Fibroblast of skin of right quadriceps (primary cell): ENCODE measurements at places on chromosomes 5 and 9.

DNA sequence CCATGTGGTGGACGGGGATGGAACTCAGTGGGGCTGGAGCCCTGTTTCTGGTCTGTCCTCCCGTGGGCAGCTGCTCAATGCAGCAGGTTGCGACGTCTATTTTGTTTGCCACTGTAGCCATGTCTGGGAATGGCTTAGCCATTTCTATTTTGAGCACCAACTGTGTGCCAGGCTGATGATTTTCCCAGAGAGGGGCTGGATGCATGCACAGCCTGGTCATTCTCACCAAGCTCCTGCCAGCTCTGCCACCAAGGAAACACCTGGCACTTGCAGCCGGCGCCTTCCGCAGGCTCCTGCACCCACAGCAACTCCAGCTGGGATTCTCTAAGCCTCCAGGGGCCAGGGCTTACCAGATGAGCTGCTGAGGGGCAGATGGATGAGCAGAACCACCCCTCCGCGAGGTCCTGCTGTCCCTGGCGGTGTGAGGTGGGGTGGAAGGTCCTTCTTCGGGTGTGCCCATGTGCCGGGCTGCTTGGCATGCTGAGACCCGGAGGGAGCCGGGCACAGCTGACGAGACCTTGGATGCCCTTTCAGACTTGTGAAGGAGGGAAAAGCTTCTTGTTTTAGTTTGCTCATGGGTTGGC lies 151.2 kb downstream of the RXRA start:
- no peak for DNase-seq

DNA sequence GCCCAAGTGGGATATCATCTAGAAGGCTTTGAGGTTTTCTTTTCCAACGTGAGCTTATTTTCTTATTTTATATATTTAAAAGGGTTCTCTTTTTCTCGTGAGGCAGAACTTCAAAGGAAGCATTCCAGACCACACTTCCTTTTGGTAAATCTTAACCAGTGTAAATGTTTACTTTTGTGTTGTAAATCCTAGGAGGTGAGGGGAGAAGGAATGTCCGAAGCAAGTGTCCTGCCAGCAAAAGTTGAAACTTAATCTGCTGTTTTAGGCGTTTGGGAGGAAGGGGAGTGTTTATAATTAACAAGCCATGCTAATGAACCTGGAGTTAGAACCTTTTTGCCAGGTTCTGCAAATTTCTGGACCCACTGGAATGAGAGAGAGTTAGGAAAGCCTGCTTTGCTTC lies 37.9 kb downstream of the WWC1 start:
- DNase-seq: no peak

DNA sequence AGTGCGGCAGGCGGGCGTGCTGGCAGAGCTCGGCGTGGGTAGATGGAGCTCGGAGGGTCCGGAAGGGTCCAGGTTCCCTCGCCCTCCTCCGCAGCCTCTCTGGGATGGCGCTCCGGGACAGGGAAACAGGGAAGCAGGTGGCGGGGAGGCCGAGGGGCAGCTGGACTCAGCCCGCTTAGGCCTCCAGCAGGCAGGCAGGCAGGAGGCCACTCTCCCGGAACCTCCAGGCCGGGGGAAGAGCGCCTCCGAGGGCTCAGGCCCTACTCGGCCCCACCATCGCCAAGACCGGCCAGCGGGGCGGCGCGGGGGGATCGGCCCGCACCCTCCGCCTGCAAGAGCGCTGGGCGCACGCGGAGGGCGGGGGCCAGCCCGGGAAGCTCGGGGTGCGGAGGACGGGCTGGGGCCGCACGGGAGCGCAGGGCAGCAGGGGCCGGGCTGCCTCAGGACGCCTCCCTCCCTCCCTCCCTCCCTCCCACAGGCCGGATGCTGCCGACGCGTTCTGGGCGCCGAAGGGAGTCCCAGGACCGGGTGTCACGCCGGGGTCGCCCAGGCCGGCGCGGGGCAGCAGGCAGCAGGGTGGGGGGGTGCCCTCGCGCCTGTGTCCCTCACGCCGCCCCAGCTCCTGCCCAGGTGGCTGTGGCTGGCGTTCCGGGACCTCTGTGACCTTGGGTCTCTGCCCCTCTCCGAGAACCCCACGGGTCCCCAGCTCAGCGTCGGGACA lies 977 bp downstream of the MGAT4B start:
- DNase-seq: peak; percentile 32

- DNase-seq: no peak
Measured at GRCh38 chr9:826500-827280, 14.8 kb upstream of the DMRT1 start.

DNA sequence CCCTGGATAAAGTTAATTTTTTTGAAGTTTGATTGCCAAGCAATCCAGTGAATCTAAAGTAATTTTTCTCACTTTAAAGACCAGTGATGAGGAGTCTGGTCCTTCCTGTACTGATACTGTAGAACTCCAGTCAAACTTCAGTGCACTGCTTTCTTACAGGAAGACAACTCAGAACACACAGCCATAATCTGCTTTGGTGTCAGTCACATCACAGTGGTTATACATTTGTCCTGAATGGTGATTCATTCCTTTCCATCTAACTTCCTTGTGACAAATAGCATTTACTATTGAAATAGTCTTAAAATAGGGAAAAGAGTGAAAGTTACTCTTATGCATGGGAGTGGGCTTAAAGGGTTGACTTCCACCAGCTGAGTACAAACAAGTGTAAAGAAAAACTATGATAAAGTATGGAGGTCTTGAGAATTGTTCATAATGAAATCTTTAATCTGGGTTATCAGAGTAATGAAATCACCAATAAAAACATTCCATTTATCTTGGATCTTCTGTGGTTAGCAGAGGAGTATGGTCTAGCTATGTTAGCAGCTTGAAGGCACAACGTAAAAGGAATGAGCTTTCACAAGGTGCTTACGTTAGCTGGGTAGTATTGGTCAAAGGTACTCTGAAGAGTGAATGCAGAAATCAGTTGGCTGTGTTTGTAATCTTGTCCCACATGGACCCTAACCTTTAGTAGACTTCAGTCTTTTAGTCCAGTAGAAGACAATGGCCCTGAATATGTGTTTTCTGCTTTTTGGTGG lies 41.5 kb downstream of the DCP2 start:
- no peak for DNase-seq

- no peak for DNase-seq
Measured at GRCh38 chr9:33346564-33346963, 55.8 kb downstream of the AQP7 start.

DNA sequence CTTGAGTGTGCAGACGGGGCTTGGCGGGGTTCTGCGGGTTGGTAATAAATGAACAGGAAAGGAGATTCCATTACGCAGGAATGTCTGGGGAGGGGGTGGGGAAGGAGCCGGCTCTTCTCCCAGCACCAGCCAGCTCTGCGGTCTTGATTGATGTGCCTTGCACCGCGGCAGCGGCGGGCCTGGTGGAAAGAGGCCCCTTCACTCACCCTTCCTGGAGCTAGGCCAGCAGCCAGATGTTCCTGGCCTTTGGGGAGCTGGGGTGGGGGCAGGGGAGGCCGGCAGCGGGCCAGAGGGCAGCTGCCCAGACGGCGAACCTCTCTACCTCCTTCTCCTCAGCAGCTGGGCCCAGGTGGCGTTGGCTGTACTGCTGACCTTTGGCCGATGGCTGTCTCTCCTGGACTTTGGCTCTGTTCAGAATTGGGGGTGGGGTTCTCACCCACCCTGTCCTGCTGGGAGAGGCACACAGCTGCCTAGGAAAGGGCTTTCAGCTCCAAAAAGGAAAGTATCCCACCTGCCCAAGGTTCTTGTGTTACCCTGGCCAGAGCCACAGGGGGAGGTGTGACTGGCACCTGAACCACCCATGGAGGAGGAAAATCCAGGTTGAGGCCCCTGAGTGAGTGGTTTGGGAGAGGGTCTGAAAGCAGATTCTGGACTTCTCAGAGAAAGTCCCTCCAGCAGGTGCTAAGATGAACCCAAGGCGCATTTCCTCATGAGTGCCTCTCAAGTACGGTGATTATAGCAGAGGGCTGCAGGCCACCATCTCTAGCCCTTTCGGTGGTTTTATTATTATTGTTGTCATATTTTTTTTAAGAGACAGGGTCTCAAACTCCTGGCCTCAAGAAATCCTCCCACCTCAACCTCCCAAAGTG lies 58.0 kb upstream of the SYNPO start:
- DNase-seq: peak; percentile 80

- DNase-seq: no peak
Measured at GRCh38 chr9:98849563-98849962, 42.1 kb downstream of the GALNT12 start.

GRCh38 chr9:89996116-89996515 lies 391.3 kb downstream of the GADD45G start:
- no peak for DNase-seq

DNA sequence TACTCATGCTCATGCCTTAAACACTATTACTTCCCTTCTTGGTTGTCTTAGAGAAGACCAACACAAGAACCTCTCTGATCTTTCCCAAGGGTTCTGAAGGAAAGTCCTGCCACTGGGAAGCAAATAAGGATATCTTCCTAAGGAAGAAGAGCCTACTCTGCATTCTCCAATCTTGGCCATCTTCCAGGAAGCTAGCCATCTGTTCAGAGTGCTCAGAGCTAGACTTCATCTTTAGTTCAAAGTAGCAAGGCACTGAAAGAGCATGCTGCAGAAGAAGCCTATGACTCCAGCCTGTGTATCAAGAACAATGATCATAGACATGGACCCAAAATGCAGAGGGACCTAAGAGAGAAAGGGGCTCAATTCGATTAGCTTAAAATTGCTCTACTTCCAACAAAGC lies 114.7 kb downstream of the KIAA0825 start:
- DNase-seq: no peak

- peak; percentile 63 for DNase-seq
Measured at GRCh38 chr5:32017692-32018367, 156.3 kb downstream of the GOLPH3 start.

GRCh38 chr5:34743878-34744277 lies 87.8 kb downstream of the RAI14 start:
- peak; percentile 99 for DNase-seq

DNA sequence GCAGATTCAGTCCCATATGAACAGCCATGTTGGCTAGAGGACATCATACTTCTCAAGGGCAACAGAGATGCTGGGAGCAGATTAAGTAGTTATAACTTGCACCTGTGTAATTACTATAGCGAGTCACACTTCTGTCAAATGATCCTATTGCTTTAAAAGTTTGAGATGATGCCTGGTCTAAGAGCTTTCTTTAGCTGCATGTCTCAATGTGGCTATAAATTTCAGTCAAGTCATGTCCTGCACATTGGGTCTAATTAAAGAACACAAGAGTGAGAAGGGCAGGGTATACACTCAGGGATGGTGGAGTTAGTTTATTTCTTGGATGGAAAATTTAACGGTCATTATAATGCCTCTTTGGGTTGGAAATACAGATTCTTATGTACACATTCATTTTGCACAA lies 557.3 kb downstream of the RAB3C start:
- no peak for DNase-seq

GRCh38 chr5:125286271-125286670 lies 539.8 kb upstream of the ZNF608 start:
- DNase-seq: no peak

DNA sequence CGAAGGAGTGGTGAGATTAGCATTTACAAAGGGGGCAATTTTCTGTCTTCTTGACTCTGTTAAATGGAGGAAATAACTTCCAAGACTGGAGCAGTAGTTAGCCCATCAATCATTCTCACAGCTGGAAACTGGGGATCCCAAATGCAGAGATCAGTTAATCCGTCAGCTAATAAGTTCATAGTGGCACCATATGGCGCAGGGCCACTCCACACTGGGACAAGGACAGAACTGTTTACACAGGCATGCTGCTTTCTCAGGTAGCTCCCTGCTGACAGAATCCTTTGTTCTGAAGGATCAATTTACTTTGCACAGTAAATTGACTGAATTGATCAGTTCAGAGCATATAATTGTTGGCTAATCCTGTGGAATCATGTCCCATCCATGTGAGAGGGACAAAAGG lies 395.7 kb downstream of the TMEM161B start:
- DNase-seq: no peak

- peak; percentile 44 for DNase-seq
Measured at GRCh38 chr5:37553720-37554404, 174.7 kb downstream of the WDR70 start.

DNA sequence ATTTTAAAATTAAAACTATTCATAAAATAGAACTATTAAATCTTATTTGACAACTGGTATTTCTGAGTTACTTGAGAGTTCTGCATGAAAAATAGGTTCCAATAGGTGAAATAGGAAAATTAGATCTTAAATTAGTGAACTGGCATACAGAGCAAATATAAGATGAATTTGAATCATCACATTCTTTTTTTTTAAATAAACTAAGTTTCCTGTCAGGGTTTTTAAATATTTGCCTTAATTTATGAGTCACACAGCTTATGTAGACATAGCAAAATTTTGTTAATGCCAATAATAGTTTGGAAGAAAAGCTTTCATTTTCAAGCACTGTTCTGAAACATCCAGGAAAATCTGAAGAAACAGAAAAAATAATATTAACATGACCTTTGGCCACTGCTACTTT lies 311.7 kb upstream of the HAPLN1 start:
- peak; percentile 45 for DNase-seq

GRCh38 chr5:55638051-55638450 lies 74.1 kb downstream of the SLC38A9 start:
- DNase-seq: no peak

GRCh38 chr9:104853683-104854082 lies 74.3 kb downstream of the ABCA1 start:
- no peak for DNase-seq

- DNase-seq: no peak
Measured at GRCh38 chr5:114416254-114416653, 54.4 kb downstream of the KCNN2 start.

DNA sequence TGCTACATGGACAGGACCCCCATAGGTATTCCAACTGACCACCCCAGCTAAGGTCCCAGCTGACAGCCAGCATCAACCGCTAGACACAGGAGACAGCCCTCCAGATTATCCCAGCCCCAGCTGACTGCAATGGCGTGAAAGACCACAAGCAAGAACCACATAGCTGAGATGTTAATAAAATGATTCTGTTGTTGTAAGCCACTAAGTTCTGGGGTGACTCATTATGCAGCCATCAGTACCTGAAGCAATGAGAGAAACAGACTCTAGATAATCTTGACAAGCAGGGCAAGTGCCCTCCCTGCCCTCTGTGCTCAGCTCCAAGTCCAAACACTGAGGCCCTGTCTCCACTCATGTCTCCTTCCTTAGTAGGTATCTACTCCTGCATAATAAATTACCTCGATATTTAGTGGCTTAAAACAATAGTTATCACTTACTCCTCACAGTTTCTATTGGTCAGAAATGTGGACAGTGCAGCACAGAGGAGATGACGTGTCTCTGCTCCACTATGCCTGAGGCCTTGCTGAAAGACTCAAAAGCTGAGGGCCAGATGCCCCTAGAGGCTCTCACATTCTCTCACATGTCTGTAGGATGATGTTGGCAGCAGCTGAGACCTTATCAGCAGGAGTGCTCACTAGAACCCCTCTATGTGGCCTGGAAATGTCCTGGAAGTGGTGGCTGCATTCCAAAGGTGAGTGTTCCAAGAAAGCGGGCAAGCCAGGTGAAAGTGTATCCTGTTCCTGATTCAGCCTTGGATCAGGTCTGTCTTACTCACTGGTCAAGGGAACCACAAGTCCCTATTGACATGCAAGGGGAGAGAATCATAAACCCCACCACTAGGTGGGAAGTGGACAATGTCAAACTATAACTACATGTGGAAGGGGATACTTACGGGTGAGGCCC lies 2.5 kb downstream of the MGAT1 start:
- DNase-seq: peak; percentile 74

- DNase-seq: peak; percentile 88
Measured at GRCh38 chr5:96219580-96220281, 213.3 kb downstream of the PCSK1 start.
